ENCODE measurements at places on chromosomes 1 and 21.

DNA sequence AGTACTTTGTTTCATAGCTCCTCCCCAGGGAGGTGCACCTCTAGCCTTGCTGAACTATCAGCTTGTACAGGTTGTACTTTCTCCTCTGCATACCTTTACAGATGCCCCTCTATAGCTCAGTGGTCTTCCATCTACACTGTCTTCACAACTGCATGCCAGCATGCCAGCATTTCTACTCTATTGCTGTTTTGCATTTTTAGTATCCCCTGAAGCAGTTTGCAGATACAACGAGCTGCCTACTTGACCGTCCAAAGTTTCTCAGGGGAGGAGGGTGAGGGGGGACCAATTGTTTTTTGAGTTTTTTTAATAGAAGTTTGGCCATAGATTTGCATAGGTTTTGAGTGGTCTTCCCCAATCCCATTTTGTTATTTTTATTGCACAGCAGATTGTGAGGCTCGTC lies 27.6 kb upstream of the CTH start:
- H3K4me3 ChIP-seq = no peak overlapping the region
- no peak for DNase-seq
- no peak overlapping the region for H3K27ac ChIP-seq
- H3K4me1 ChIP-seq = no peaks in the 10 kb centered on the region
- H3K36me3 ChIP-seq = no peaks in the 10 kb centered on the region

DNA sequence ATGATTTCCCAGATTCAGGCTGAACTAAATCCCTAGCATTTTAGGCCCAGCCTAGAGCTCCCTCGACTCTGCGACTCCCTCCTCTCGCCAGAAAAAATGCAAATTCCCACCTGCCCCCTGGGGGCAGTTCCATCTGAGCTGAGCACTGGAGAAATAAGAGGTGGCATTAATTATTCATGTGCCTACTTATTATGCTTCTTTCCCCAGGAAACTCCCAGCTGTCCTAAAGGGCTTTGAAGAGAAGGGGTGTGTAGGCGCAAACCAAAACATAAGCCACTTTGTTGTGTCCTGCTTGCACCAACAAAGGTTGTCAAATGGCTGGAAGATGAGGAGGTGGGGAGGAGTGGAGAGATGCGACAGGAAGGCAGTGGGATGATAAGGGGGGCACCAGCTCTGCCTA lies 41.4 kb upstream of the GOLT1A start:
- H3K36me3 ChIP-seq = no peaks in the 10 kb centered on the region
- no peak overlapping the region for H3K27ac ChIP-seq
- H3K4me1 ChIP-seq = no peaks in the 10 kb centered on the region
- DNase-seq = no peak
- no peak overlapping the region for H3K4me3 ChIP-seq

DNA sequence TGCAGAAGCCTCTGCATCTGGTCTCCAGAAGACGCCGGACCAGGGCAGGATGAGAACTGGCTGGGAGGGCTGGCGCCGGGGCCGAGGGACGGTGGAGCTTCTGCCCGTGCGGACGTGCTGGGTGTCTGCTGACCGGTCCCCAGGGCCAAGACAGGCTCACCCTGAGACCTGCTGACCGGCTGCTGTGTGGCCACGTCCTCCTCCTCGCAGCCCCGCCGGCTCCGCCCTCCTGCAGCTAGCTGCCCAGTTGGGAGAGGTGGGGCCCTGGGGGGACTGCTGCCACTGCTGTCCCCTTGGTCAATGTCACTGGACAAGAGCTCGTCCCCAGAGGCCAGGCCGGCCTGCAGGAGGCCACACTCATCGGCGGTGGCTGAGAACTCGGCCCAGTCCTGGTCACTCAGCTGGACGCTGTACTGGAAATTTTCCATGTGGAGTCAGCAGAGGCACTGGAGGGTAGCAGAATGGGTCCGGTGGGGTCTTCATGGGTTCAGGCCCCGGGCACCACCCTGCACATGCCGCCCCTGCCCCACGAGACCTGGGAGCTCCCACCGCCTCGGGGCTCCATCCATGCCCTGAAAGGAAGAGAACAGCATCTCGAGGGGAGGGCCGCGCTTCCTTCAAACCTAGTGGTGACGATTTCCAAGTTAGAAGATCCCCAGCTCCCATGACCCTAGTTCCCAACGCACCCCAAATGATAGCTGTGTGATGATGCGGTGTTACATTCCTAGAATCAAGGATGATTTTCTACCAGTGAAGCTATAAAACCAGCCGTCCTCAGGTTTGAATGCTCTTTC lies 1.1 kb downstream of the PERM1 start:
- H3K27me3 ChIP-seq = peaks cover 4% of the 10 kb centered on the region
- no peaks in the 10 kb centered on the region for H3K36me3 ChIP-seq
- no peak for DNase-seq
- peak overlapping the region; percentile 94 for H3K27ac ChIP-seq

- H3K27ac ChIP-seq = peak overlapping the region; percentile 47
- H3K4me3 ChIP-seq = no peak overlapping the region
- H3K36me3 ChIP-seq = peaks cover 13% of the 10 kb centered on the region
- peaks cover 5% of the 10 kb centered on the region for H3K4me1 ChIP-seq
- no peak for DNase-seq
- H3K27me3 ChIP-seq = no peaks in the 10 kb centered on the region
These were observed 7.9 kb downstream of the KYAT3 start for GRCh38 chr1:88984569-88984968.

DNA sequence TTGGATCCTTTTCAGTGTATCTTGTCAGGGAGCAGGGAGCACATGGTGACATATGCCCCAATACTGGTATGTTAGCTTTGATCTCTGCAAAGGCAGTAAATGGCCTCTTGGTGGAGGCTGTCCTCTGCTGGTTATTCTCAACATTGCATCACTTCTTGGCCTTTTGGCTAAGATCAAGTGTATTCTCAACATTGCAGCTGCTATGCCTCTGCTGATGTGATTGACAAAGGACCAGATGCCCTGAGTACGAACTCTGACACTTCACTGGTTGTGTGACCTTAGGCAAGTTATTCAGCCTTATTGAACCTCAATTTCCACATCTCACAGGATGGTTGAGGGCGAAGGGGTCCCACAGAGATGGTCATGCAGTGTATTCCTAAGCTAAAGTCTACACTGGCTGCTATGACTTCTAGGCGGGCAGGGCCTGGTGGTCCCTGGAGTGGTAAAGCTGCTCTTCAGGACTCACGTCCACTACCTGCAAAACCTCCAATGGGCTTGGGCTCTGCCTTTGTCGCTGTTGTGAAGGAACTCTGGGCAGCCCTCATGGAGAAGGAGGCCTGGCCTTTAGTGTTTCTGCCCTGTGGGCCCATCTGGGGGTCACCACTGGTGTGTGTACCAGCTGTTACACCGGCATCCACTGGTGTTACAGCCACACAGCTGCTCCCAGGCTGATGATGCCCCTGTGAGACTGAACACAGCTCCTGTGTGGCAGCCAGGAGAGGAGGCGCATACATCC lies 64.8 kb downstream of the DNTTIP2 start:
- no peaks in the 10 kb centered on the region for H3K27me3 ChIP-seq
- no peaks in the 10 kb centered on the region for H3K36me3 ChIP-seq
- DNase-seq = peak; percentile 85
- peaks cover 6% of the 10 kb centered on the region for H3K4me1 ChIP-seq

All from lung (tissue), 17 donors.